ENCODE measurements at places on chromosomes 5 and 9. TPM values are rescaled to one million over a fixed set of nuclear protein-coding genes. Genes with fewer than 3 reads are reported as not detected.

The SPINK1 gene
- total RNA-seq, result not detected

The CDH9 gene
- total RNA-seq, result not detected

The GDNF gene
- total RNA-seq, result not detected

The HTR1A gene
- total RNA-seq, result not detected

The TAF1L gene
- not detected for total RNA-seq

The SLC34A3 gene
- not detected for total RNA-seq

The ARSI gene
- total RNA-seq, result 0.16 TPM

The IRX2 gene
- total RNA-seq, result not detected

The PCDHGA10 gene
- total RNA-seq, result 2.1 TPM

Data from bladder microvascular endothelial cell (primary cell).